Activated CD8-positive, alpha-beta memory T cell treated with anti-CD3 and anti-CD28 coated beads for 1 hour (primary cell): ENCODE measurements at places on chromosomes 11 and 22.

DNA sequence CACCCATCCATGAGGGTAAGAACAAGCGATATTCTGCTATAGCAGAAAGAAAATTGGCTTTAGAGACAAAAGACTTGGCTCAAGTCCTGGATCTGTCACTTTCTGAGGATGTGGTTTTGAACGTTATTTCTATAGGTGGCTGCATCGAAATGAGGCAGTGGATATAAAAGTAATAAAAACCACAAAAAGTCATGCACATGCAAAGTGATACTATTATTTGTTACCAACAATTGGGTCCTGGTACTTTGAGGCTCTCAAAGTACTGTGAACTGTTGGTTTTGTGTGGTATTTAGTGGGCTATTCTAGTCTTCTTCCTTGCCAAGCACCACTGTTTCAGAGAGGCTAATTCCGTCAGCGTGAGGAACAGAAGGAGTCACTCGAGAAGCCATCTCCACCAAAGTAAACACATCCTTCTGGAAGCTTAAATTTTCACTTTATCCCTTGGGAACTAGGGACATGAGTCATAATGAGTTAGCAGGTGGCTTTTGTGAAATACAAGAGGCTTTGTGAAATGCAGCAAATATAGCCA lies 13.1 kb downstream of the UBASH3B start:
- no peak for DNase-seq

DNA sequence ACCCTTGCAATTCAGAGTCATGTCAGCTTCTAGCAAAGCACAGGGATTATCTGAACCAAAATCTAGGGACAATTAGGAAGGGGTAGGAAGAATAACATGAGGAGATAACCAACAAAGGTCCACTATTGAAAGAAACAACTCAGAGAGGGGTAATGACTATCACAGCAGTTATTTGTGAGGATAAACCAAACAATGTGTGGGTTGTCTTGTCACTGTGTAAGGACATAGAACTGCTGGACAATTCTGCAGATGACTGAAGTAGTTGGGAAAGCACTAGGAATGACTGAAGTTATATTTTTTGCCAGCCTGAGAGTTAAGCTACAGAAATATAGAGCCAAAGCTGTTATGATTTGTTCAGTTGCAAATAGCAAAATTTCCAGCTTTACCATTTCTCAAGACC lies 858.4 kb upstream of the CCDC90B start:
- no peak for DNase-seq

DNA sequence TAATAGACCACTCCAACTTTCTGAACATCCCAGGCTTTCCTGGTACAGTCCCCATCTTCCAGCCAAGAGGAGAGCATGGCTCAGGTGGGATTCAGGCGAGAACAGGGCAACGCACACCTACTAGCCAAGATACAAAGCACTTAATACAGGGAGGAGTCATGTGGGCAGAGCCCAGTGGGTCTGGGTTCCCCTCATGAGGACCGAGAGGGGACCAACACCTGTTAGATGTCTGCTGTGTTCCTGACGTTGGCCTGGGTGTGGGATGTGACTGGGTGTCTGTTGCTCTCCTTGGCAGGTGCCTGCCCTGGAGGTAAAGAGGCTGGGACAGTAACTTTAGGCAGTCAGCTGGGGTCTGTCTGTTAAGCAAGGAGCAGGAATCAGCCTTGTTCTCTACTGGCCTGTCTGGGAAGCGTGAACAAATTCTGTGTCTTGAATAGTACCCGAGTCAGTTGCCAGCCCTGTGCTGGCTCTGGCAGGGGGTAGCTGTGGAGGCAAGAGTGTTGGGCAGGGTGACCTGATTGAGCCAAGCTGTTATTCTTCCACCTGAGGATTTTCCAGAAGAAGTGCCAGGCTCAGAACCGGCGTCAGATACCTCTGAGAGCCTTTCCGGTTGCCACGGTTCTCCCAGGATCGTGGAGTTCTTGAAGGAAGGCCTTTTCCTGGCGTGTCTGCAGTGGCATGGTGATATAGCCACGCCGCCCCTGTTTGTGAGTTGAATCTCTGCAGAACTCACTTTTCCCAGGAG lies 56.3 kb downstream of the BCR start:
- no peak for DNase-seq

DNA sequence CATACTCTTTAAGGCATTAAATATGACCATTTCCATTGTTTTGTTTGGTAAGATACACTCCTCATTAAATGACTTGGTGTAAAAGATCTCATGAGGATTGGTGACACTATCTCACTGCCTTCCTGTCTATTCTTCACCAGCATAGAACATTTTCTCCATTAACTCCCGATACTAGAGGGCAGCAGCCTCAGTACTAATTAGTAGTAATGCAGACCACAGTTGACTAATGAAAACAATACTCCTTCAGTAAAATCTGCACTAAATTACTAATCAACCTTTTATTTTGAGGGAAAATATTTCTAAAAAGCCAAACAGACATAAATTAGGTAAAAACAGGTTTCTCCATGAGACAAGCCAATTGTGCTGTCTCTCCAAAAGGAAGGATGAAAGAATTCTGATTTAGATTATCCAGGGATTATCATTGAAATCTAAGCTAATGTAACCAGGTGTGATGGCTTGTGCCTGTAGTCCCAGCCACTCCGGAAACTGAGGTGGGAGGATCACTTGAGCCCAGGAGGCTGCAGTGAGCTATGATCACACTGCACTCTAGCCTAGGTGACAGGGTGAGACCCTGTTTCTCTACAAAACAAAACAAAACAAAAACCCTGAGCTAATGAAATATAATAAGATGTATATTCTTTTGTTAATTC lies 9.4 kb downstream of the PGM2L1 start:
- DNase-seq: peak; percentile 32

DNA sequence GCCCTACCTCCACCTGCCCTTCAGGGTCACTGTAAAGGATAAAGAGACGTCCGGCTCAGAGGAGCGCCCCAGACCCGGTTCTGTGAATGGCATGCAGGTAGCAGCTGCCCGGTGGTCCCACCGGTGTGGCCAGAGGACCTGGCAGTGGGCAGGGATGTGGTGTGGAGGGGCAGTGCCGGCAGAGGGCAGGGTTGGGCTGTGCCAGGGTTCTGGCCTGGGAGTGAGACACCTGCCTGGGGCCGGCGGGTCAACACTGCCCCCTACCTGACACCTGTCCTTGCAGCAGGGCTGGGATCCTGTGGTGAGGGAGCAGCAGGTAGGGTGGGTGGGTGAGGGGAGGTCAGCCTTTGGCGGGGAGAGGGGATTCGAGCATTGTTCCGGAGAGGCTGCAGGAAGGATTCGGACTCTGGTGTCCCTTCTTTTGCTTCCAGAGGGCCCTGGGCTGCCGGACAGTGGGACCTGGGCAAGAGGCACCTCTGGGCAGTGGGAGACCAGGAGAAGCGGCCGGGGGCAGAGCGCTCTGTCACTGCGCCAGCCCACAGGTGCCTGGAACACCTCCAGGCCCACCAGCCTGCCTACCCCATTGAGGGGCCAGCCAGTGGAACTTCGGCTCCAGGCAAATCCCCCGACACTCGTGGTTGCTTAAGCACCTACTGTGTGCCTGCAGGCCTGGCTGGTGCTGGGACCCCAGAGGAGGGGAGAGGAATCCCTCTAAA lies 1.6 kb upstream of the PHLDA2 start:
- DNase-seq: no peak

DNA sequence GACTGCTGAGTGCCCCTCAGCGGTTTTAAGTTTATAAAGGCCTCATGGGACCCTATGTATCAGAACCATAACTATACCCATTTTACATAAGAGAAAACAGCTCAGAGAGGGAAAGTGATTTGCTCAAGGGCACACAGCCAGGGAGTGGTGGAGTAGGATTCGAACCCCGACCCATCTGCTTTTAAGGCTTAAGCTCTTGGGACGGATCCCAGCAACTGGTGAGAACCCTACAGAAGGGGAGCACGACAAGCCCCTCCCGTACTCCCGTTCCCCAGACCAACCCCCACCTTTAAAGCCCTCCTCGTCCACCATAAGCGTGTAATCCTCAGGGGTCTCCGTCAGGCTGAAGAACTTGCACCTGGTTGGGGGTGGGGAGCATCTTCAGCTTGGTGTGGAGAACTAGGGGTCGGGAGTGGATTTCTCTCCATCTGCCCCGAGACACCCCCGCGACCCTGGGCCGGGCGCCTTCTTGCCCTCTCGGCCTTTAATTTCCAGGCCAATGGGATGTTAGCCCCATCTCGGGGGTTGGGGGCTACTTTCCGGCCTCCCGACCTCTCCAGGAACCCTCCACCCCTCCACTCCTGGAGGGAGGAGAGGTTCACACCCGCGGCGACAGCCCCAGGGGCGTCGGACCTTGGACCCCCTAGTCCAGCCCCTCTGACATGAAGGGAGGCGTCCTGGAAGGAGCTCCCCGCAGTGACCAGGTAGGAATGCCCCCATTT lies 725 bp downstream of the CASTOR1 start:
- DNase-seq: no peak

DNA sequence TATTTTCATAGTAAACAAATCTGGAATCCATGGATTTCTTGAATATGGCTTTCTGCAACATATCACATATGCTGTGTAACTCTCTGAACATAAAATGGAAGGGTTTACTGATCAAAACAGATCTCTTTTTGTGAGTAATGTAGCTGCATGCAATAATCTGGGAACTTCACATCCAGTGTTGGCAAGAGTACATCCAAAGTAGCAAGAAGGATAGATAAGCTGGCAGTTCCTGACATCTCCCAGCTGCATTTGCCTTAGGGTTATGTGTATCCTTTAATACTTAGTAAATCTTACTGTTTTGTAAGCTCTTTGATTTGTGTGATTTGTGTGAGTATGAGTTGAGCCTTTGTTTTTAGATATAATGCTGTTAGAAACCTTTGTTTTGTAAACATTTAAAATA lies 280.4 kb upstream of the CNTN5 start:
- no peak for DNase-seq

GRCh38 chr22:17091851-17092250 lies 7.1 kb downstream of the IL17RA start:
- no peak for DNase-seq

- no peak for DNase-seq
Observed at GRCh38 chr11:77201991-77202841, 74.2 kb downstream of the MYO7A start.

- DNase-seq: peak; percentile 3
Observed at GRCh38 chr11:112174789-112175598, at the start of gene BCO2. Gene BCO2 (plus strand): TSS chr11:112175512. CDS start chr11:112175602, 90 bp downstream.

DNA sequence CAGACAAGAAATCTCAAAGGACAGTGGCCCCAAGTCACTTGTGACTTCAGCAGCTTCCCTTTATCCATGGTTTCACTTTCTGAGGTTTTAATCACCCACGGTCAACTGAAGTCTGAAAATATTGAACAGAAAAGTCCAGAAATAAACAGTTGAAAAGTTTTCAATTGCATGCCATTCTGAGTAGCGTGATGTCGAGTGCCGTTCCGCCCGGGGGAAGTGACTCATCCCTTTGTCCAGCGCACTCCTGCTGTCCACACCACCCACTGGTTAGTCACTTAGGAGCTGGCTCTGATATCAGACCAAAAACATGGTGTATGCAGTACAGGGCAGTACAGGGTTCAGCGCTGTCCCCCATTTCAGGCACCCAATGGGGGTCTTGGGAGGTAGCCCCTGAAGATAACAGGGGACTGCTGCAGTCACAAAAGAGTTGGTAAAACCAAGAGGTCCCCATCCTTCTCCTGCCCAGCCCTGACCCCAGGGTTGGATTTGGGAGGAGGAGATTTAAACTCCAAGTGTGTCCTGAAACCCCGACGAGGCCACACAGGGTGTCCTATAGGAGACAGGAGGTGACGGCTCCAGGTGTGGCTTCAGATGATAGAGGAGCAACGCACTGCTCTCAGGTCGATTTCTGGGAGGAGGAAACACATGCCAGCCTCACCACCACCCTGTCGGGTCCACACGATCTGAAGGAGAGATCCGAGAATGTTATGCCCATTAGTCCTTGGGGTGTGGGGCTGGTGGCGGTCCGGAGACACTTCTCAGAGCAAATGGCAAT lies 390.1 kb downstream of the CTTN start:
- no peak for DNase-seq

DNA sequence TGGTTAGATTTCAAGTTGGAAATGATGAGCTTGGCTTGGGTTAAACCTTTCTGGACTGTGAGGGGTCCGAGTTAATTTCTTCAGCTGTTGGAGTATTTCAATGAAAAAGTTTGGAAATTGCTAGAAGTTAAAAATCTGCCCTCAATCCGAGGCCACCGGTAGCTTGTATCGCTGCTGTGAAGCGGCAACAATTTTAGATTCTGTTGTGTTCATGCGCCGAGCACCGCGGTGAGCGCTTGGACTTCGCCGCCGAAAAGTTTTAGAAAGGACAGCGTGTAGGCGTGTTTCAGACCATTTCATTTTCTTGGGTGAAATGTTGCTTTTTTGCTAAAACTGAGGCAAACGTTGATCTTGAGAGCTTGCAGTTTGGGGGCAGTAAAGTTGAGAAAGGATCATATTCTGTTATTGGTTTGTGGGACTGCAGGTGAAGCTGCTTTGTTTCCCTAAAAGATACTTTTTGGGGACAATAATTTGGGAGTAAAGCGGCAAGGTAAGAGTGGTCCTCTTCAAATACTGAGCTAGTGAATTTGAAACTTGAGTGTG lies 928 bp downstream of the FBXO7 start:
- no peak for DNase-seq

DNA sequence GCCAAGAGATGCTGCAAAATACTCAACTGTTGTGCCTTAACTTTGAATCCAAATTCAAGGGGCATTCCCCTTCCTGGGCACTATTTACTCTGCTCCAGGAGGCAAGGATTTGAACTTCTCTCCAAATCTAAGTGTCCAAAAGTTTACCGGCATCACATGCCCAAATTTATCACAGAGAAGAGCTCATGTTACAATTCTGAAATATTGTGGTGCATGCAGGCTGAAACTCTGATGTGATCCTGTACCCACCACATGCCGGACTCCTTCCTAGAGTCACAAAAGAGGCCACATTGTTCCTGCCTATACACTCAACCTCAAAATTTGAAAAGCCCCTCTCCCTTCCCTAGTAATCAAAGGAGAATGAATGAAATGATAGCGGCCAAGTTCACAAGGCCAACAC lies 1.3 kb downstream of the TRAF6 start:
- no peak for DNase-seq

- no peak for DNase-seq
Observed at GRCh38 chr11:15228331-15228849, 113.7 kb downstream of the INSC start.

DNA sequence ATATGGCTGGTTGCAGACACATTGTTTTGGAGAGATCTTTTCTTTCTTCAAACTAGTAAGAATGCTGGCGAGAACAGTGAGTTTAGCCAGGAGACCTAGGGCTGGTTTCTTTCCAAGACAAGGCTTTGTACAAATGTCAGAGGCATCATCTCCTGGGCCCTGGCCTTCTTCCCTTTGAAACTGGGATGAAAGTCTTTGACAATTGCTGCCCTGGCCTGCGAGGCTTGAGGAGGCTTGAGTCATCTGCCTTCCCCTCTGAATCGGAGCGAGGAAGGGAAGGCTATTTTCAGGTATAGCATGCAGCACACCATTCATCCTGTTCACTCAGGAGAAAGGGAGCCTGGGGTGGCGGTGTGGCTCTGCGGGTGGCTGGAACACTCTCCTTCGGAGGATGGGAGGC lies 21.5 kb upstream of the PARVG start:
- DNase-seq: no peak

- DNase-seq: no peak
Observed at GRCh38 chr22:31840585-31840984, 86.8 kb downstream of the DEPDC5 start.

- DNase-seq: no peak
Observed at GRCh38 chr11:34478845-34479663, 34.5 kb downstream of the ELF5 start.
